ENCODE measurements at places on chromosomes 4 and X.

DNA sequence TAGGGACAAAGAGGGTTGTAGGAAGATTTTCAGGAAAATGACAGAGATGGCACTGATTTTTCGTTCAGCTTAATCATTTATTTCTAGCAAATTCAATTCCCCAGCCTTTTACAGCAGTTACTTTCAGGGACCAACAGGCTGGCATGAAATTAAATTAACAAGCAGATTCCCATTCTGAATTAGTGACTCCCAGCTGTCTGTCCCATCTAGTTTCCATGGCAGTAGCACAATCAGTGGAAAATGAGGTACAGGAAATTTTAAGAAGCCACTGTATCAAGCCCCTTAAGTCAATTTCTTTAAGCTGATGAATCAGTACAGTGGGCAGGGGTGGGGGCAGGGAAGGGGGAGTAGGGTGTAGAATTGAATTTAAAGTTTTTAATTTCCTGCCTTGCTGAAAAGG lies 121.1 kb upstream of the TEX13C start:
- DNase-seq, result no peak
- H3K36me3 ChIP-seq, result no peaks in the 10 kb centered on the region
- no peak overlapping the region for H3K4me3 ChIP-seq
- H3K4me1 ChIP-seq, result no peaks in the 10 kb centered on the region
- no peaks in the 10 kb centered on the region for H3K27me3 ChIP-seq

DNA sequence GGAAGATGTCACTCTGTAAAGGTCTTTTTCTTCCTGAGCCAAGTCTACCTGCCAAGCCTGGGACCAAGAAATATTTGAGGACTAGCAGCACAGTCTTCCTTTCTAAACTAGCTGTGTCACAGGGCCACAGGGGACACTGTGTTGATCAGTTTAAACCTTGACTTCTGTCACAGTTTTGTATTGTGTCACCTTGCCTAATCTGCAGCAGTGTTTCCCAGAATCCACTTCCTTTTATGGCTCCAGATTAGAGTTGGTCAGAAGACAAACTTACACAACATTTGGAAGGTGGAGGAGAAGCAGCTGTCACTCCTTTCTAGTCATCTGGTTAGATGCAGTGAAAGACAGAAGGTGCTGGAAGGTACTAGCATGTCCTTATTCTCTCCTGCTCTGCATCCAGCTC lies 143.1 kb upstream of the BCOR start:
- no peak for DNase-seq
- H3K4me3 ChIP-seq, result no peak overlapping the region
- H3K4me1 ChIP-seq, result no peaks in the 10 kb centered on the region
- H3K36me3 ChIP-seq, result no peaks in the 10 kb centered on the region
- H3K27me3 ChIP-seq, result no peaks in the 10 kb centered on the region
- H3K27ac ChIP-seq, result no peak overlapping the region

- H3K36me3 ChIP-seq, result no peaks in the 10 kb centered on the region
- no peak for DNase-seq
- H3K4me3 ChIP-seq, result no peak overlapping the region
- no peak overlapping the region for H3K27ac ChIP-seq
Measured at GRCh38 chrX:80334583-80334982, 85.7 kb upstream of the TENT5D start.

GRCh38 chr4:20254511-20255250 lies 3.0 kb downstream of the SLIT2 start:
- DNase-seq, result no peak
- no peaks in the 10 kb centered on the region for H3K27me3 ChIP-seq
- no peak overlapping the region for H3K4me3 ChIP-seq
- H3K36me3 ChIP-seq, result no peaks in the 10 kb centered on the region

DNA sequence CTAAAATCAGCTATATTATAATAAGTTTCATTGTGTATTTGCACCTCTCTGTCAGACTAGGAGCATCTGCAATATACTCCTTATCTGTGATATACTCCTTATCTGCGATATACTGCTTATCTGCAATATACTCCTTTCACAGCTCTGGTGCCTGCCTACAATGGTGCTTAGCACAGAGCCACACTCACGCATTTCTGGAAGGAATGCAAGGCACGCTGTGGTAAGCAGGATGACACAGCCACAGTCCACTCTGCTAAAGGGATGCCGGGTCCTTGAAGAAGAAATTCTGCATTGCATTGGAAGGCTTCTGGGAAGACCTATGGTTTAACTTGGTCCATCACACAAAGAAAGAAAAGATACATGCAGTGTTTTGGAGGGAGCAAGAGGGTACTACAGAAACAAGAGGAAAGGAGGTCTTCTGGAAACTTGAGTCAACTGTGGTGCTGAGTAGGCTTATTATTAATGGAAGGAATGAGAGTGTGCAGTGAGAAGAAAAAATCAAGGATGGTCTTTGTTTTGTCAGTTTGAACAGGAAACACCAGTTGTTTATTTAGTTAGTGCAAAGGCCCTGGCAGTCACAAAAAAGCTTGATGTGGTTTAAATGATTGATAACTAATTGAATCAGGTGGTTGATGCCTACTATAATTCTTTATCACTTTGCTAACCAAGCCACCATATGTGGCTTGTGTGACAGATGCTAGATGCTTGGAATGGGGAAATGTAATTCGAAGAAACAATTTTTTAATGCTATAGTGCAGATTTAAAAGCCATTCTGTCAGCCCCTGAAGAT lies 342.3 kb downstream of the GRXCR1 start:
- H3K36me3 ChIP-seq, result no peaks in the 10 kb centered on the region
- H3K4me1 ChIP-seq, result no peaks in the 10 kb centered on the region
- H3K4me3 ChIP-seq, result no peak overlapping the region
- no peak for DNase-seq
- no peak overlapping the region for H3K27ac ChIP-seq
- no peaks in the 10 kb centered on the region for H3K27me3 ChIP-seq

GRCh38 chr4:153466949-153467896 lies 1.1 kb downstream of the TMEM131L start:
- no peaks in the 10 kb centered on the region for H3K27me3 ChIP-seq
- peak overlapping the region; percentile 68 for H3K27ac ChIP-seq
- H3K36me3 ChIP-seq, result no peaks in the 10 kb centered on the region
- H3K4me1 ChIP-seq, result peaks cover 19% of the 10 kb centered on the region
- H3K4me3 ChIP-seq, result peak overlapping the region; percentile 76
